ENCODE measurements at places on chromosomes 11 and 22.

DNA sequence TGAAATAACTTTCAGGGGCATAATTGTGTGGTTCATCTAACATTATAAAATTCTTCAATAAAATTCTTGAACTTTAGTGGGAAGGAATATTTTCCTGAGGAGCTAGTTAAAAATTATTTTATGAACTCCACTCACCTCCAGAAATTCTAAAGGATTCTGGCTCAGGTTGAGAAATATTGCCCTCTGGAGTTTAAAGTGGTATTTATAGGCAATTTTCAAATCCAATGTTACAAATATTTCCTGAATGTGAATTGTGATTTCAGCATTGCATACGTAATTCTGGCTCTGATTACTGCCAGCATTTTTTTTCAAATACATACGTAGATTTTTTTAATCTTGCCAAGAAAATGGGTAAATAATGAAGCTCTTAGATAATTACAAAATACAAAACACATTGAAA is 598.2 kb upstream of the ANO3 start:
- DNase-seq, result no peak

- no peak for DNase-seq
Observed at GRCh38 chr22:37229012-37229804, 14.9 kb downstream of the RAC2 start.

DNA sequence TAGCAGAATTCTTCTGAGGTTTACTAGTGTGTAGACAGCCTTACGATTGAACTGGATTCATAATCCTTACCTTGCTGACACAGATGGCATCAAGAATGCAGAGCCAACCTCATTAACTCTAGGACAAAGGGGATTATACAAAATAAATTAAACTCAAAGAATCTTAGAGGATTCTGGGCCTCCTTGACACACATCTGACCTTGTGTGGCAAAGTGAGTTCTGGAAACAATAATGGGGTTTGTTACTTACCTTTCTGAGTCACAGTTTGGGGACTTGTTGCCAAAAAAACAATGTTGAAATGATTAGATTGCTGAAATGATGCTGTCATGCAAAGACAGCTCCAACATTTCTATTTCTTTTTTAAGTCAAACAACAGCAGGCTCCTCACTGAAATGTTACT is 179.1 kb upstream of the ISX start:
- DNase-seq, result no peak

DNA sequence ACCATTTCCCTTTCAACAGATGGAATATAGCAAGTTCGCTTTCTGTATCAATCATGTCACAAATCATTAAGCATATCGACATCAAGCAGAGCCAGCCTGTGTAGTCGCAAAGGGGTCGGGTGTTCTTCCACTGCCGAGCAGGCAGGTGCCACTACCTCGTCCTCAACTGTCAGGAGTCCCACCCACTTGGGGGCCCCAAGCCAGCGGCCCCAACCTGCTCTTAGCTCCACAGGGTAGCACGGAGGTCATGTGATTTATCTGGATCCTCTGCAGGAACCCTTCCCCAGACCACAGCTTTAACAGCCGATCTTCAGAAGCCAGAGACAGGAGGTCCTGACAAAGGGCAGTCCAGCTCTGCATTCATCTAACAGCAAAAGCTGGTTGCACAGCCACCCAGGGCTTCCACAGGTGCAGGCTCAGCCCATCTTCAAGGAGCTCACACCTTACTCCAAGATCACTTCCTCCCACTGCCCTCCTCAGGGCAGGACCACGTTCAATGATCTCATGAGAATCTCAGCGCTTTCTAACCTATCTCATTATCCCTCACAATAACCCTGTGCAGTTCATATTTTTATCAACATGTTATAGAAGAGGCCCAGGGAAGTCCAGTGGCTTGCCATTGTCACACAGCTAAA is 110.2 kb downstream of the TRIM29 start:
- DNase-seq, result no peak

DNA sequence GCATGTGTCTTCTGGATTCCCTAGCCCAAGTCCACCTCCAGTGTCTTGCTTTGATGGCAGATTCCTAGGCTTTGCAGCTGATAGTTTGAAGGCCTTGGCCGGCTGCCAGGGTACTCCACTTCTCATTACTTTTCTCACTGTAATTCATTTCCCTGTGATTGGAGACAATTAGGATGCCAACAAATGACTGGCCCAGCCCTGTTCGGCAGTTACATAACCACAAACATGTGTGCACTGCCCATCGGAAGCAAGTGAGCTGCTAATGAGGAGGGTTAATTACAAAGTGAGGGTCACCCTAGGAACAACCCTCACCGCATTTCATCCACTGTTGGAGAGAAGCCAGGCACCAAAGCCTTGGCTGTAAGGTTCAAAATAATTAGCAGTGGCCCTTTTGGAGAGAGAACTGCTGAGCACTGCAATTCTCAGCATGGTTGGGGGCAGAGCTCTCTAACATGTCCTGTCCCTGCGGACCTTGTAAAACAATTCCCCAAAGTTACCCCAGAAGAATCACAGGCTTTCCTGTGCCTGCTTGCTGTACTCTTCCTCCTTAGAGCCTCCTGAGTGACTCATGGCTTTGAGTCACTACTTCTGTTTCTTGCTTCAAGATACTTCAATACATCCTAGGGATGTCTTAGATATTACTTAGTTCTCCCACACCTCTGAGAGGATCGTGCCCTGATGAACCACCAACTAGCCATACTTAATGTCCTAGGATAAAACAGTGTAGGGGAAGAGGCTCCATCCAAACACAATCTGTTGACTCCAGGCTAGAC is 109.7 kb upstream of the GALNT18 start:
- no peak for DNase-seq

Measured in right hindlimb (tissue), 1 donor.